ENCODE measurements at places on chromosomes 1 and 21. TPM values are rescaled to one million over a fixed set of nuclear protein-coding genes. Genes with fewer than 3 reads are reported as not detected.

PGLYRP4 gene
- not detected for total RNA-seq

DNA sequence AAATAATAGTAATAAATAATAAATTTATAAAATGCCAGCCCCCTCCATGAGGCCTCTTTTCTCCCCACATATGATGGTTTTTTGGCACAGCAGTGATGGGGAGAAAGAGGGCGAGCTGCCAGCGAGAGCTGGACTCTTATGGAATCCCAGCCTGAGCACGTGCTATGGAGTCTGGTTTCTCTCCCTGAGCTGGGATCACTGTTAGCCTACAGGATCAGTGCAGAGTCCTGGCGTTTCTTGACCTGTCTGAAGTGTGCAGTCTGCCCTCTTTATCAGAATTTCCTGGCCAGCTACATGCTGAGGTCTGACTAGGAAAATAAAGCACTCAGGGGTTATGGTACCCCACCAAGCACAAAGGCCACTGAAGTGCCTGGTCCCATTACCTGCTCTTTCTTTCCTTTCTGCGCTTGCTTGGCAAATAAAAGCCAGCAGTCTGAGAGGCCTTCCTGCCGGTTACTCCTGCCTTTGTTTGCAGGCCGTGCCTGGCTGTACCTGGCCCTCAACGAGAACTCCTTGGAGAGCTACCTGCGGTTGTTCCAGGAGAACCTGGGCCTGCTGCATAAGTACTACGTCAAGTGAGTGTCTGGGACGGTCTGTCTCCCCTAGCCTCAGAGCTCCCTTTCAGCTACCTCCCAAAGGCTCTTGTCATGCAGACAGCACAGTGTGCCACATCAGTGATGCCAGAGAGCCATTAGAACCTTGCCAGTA, 18.5 kb upstream of the SLC25A34 start:
- DNase-seq = no peak

SPRR1A gene
- total RNA-seq = not detected

DNA sequence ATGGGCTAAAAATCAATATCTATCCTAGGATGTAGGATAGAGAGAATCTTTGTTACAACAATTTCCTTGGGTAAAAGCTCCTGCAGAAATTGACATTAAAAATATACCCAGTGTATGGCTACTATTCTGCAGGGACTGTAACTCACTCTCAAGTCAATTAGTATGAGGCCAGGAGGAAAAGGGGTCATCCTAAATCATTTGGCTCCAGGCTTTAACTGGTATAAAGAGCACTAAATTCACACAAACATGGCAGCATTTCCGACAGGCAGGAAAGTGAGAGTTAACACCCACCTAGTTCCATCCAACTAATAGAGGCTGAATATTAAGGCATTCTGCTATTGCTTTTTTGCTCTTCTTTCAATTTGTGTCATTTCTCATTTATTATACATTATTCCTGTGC, 218.6 kb upstream of the C1orf87 start:
- DNase-seq = no peak

CD84 gene
- 16.8 TPM for total RNA-seq

PPIAL4G gene
- total RNA-seq = not detected

DNA sequence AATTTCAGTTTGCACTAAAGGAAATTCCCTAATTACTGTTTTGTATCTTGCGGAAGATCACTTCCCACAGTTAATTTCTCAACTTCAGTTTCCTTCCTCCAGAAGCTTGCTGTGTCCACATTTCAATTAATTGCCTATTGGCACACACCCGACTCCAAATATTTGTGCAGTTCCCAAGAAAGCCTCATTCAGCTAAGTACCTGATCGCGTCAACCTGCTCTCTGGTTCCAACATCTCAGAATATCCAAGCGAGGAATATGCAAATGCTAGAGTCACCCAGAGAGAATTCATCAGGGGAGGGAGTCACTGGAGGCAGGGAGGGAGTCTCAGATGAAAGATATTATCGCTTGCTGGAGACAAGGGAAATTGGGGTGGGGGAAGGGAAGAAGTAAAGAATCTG, 351.3 kb downstream of the RRAGC start:
- DNase-seq = no peak

GRCh38 chr1:185458670-185459069, 141.6 kb upstream of the IVNS1ABP start:
- DNase-seq = no peak

DNA sequence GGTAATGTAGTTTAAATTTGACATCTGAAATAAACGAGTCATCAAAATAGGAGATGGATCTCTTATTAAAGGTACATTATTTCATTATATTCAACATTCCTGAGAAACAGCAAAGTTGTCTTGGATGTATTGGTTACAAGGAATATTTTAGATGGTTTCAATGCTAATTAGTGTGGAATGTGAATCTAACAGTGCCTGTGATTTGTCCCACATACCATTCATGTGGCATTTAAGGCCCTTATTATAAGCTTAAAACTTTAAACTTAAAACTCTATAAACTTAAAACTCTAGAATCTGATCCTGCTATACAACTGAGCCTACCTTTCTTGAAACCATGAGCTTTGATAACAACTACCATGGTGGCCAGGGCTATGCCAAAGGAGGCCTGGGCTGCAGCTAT, at the start of gene KRTAP22-1:
KRTAP22-1 (plus strand) TSS at position 301 of the 400 bp plus-strand sequence.
- no peak for DNase-seq

DNA sequence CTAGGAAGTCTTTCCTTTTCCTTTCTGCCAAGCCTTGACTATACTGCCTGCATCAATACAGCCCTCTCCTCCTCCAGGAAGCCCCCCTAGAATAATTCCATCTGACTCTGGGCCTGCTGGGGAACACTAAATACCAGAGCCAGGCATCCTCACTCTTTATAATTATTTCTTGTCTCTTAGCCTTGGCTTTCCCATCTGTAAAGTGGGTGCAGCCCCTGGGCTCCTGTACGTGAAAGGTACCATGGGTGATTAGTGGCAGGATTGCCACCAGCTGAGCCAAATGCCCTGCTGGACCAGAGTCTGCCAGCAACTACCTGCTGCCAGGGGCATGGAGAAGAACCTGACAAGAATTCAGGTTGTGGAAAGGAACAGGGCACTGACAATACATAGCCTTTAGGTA, 58.7 kb downstream of the LGR6 start:
- peak; percentile 47 for DNase-seq

TMEM125 gene
- total RNA-seq = not detected

DNA sequence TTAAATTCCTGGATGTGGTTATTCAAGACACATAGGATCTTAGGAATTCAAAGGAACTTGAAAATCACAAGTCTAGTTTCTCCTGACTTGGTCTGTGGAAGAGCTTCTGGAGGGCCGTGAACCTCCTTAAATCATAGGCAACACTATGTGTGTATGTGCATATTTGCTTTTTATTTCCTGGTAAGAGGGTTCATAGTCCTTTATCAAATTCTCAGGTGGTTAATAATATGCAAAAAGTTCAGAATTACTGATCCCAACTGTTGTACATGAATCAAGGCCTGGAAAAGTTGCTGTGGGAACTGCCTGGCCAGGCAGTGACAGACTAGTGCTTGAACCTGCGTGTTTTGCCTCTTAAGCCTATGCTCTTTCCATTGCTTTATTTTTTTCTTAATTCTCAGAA, 12.9 kb downstream of the MTR start:
- DNase-seq = no peak

WNT9A gene
- total RNA-seq = 2.7 TPM

- no peak for DNase-seq
Observed at GRCh38 chr1:3340548-3341235, 113.8 kb upstream of the ARHGEF16 start.

DNA sequence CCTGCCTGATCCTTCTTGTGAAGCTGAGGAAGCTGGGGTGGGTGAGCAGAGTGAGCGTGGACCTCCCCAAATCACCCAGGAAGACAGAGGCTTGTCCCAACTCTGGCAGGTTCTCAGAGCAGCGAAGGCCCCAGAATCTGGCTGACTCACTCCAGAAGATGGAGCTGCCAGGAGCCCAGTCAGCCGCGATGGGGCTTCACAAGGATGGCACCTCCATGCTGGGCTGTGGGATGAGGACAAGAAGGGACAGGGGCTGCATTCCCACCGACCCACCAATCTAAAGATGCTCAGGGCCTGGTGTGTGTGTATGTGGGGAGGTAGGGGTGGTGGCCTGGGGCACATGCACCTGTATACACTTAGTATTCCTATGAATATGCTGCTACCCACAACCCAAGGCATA, 52.9 kb downstream of the ATP1A1 start:
- DNase-seq = no peak

DNA sequence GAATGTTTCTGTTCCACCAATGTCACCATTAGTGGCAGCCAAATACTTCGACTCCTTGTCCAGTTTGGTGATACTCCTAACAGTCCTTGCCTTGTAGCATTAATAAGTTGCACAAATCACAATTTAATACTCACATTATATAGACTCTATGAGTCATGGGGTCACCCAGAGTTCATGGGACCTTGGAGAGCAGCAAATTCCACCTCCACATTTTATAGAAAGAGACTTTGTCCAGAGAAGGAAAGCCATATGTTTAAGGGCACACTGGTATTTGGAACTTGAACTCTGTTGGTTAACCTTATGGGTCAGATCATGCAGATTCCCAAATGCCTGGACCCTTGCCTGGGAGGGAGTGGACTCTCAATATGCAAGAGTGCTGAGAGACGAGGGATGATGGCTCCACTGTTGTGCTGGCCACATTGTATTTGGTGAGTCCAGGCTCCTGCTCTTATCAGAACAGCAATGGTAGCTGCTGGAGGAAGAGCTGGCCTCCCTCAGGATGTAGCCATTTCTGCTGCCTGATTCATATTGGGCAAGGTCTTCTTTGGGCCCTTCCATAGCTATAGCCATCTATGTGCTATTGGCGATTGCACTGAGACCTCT, 30.6 kb downstream of the DNAJC6 start:
- no peak for DNase-seq

IPO13 gene
- total RNA-seq = 20.4 TPM
